ENCODE measurements at places on chromosomes 7 and 10.
A peak's percentile ranks its signal among the peaks of the same experiment; 100 is the strongest.

GRCh38 chr7:25031007-25031406 is 51.0 kb upstream of the OSBPL3 start:
- peak; percentile 20 for DNase-seq

- DNase-seq, result no peak
Observed at GRCh38 chr7:106092204-106092603, 19.9 kb downstream of the SYPL1 start.

DNA sequence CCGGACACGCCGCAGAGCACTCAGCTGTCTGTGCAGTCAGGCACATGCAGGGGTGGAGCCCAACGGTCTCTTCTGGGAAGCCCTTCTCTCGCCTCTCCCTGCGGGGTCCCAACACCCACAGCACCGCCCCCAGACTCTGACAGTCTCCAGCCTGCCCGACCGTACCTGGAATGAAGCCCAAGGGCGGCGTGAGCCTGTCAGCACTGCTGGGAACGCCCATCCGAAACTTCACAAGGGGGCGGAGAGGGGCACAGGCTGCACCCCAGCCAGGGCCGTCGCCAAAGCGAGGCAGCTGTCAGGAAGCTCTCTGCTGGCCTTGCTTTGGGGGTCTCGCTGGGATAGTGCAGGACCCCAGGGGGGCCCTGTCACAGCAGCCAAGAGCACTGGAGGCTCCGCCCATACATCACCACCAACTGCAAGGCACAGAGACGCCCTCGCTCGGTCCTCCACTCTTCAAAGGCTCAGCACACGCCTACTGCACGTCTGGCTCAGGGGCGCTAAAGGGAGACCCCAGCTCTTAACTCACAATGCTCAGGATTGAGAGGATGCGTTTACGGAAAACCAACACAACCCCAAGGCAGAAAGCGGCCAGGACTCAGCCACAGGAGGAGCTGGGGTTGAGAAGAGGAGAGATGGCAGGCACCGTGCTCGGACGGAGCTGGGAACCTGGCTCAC is 30.9 kb downstream of the MAD1L1 start:
- no peak for DNase-seq

GRCh38 chr7:151384352-151384697 is 25.5 kb downstream of the WDR86 start:
- peak; percentile 5 for DNase-seq

- DNase-seq, result no peak
Observed at GRCh38 chr10:25444266-25444665, 269.5 kb downstream of the GPR158 start.

DNA sequence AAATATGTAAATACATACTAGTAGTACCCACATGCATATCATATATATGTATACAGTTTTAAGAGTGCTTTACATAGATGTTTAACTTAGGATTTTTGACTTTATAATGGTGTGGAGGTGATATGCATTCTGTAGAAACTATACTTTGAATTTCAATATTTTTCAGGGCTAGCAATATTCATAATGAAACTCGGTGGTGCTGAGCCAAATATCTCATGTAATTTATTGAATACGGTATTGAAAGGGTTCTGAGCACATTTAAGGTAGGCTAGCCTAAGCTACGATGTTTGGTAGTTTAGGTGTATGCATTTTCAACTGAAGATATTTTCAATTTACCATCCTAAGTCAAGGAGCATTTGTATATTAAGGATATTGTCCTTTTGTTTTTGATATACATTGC is 36.0 kb downstream of the ZNRF2 start:
- DNase-seq, result no peak

GRCh38 chr10:9015447-9015846 is 961.0 kb downstream of the GATA3 start:
- DNase-seq, result no peak

DNA sequence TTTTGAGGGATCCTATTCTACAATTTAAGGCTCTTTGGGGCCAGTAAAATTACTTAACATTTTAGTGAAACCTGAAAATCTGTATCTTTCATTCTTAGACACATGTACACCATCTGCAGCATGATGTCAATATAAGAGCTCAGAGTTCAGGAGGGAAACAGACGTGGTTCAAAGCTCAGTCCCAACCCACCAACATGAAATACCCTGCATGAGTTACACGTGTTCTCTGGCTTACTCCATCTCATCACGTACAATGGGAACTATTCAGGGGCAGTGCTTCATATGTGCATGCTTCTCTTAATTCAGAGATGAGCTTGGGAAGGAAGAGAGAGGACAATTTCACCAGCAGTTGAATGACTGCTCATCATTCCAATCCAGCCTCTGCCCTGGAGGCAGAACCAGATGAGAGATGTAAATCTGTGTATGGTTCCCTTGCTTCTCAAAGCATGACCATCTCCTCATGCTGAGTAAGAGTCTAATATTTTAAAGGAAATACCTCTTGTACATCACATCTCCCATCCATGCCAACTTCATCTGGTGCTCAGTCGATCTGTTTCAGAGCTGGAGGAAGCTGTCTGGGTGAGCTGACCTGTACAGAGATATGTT is 29.0 kb upstream of the ADAM12 start:
- DNase-seq, result no peak

DNA sequence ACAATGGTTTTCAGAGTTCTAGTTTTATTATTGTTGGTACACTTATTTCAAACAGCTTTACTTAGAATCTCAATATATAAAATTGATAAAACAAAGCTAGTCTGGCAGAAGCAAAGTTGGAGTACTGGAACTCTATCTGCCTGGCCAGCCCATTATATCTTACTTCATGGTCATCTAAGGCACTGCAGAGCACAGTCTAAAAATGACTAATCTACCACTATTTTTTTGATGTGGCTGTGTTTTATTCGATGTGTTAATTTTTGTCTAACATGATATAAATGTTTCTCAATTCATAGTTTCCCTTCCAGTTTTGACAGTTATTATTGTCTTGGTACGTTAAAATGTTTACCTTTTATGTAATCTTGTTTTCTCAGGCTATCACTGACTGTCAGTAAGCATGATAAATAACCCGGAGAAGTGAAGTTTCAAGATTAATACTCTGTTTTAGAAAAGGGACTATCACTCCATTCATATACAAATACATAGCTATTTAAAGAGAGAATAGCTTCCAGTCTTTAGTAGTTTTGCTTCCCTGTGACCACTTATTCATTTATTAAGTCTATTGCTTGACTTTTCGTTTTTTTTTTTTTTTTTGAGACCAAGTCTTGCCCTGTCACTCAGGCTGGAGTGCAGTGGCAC is 60.6 kb upstream of the CSTF2T start:
- no peak for DNase-seq

- no peak for DNase-seq
Observed at GRCh38 chr7:115293628-115294240, 371.8 kb downstream of the MDFIC start.

- DNase-seq, result no peak
Observed at GRCh38 chr7:30323006-30323355, 38.6 kb downstream of the ZNRF2 start.

DNA sequence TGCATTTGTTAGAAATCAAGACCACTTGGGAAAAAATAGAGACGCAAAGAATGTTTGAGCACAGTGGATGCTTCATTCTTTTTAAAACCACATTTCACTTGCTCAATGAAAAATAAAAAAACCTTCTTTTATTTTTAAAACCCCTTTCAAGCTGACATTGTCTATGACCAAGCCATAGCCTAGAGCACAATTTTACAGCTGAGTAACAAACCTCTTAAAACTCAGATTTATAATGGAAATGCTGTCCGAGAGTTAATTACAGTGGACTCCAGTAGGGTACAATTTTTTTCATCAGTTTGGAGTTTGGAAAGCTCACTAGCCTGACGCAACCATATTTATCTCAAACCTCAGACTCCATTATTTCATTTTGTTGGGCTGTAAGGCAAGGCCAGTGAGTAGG is 116.3 kb downstream of the RNLS start:
- no peak for DNase-seq
